ENCODE measurements at places on chromosomes 7 and 10. TPM values are rescaled to one million over a fixed set of nuclear protein-coding genes. Genes with fewer than 3 reads are reported as not detected.

GRCh38 chr7:6571160-6571779 lies 6.0 kb upstream of the ZDHHC4 start:
- no peaks in the 10 kb centered on the region for H3K36me3 ChIP-seq
- no peak for DNase-seq
- no peaks in the 10 kb centered on the region for H3K4me1 ChIP-seq
- no peaks in the 10 kb centered on the region for H3K27me3 ChIP-seq

GRCh38 chr7:120303105-120303504 lies 30.1 kb downstream of the KCND2 start:
- H3K4me1 ChIP-seq: no peaks in the 10 kb centered on the region
- no peak overlapping the region for H3K27ac ChIP-seq
- no peak overlapping the region for H3K4me3 ChIP-seq
- H3K36me3 ChIP-seq: no peaks in the 10 kb centered on the region

DNA sequence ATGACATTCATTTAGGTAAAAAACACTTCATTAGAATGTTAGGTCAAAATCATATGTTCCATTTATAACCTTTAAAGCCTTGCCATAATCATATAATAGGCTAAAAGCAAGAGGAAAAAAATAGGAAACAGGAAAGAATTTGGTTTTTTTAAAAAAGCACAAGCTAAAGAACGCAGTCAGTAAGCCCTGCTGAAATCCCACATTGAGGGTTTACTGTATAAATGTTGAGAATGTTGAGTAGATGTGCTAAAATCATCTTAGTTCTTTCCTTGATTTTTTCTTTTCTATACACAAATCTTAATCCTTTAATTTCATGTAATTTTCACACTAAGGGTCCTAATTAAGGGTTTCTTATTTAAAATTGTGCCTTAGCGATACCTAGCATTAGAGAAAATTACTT lies 133.0 kb downstream of the TSPAN12 start:
- no peaks in the 10 kb centered on the region for H3K27me3 ChIP-seq
- H3K4me3 ChIP-seq: no peak overlapping the region
- no peak overlapping the region for H3K27ac ChIP-seq

- no peaks in the 10 kb centered on the region for H3K27me3 ChIP-seq
- DNase-seq: no peak
- H3K4me1 ChIP-seq: peaks cover 27% of the 10 kb centered on the region
- peak overlapping the region; percentile 79 for H3K27ac ChIP-seq
- no peak overlapping the region for H3K4me3 ChIP-seq
Observed at GRCh38 chr10:660413-660969, 29.0 kb downstream of the DIP2C start.

Gene ZNF33B
- total RNA-seq: 6.7 TPM

GRCh38 chr7:1348096-1348822 lies 111.0 kb downstream of the MICALL2 start:
- H3K36me3 ChIP-seq: no peaks in the 10 kb centered on the region
- peaks cover 5% of the 10 kb centered on the region for H3K27me3 ChIP-seq
- DNase-seq: no peak
- H3K4me1 ChIP-seq: no peaks in the 10 kb centered on the region
- no peak overlapping the region for H3K27ac ChIP-seq

Gene PTN
- total RNA-seq: 11.1 TPM

DNA sequence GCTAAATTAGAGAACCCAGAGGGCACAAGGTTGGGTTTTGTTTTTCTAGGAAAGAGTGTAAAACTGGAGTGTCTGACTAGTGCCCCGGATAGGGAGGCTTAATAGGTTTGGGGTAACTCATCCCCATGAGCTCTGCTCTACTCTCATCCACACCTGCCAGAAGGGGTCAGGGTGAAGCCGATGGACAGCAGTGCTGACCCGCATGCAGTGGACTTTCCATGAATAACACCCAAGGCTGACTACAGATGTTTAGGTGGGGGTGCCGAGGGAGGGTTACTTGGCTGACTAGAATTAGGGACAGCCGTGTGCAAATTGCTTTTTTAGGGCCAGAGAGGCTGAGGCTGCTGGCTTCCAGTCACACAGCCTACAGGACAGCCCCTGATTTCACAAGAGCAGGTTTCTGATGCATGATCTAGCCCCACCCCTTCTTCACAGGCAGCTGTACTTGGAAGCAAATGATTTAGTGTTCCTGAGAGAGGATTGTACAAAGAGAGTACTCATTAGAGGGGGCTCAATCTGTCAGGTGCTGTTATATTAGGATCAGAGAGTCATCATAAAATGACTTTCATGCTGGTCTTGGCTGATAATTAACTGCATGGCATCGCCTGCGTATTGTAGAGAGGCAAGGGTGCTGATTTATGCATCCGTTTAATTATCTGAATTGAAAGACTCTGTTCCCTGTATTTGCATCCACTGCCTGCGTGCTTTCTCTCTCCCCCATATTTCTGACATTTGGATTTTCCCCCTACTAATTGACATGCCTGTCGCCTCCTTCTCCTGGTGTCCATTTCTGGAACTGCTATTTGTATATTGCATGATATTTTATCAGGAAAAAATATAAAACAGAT lies 9.5 kb downstream of the INHBA start:
- H3K4me3 ChIP-seq: no peak overlapping the region
- peaks cover 78% of the 10 kb centered on the region for H3K36me3 ChIP-seq
- H3K4me1 ChIP-seq: peaks cover 39% of the 10 kb centered on the region
- no peak for DNase-seq

Gene TEX36
- total RNA-seq: not detected

DNA sequence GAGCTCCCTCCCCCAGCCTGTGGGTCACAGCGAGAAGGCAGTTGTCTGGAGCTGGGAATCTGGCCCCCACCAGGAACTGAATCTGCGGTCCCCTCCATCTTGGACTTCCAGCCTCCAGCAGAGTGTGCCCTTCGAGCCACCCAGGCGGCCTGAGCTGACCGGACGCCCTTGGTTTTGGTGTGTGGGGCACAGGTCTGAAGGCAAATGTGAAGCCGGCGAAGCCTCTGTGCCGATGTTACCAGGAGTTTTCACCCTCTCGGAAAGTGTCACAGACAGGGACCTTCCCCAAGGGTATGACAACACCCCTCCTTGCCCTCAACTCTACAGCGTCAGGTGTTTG lies 109.1 kb downstream of the DNAJB6 start:
- H3K27me3 ChIP-seq: no peaks in the 10 kb centered on the region
- H3K36me3 ChIP-seq: no peaks in the 10 kb centered on the region
- no peak overlapping the region for H3K27ac ChIP-seq
- no peak overlapping the region for H3K4me3 ChIP-seq
- DNase-seq: no peak

Gene CTTNBP2
- total RNA-seq: 4.9 TPM

Gene EIF4EBP2
- total RNA-seq: 74.0 TPM

GRCh38 chr10:95560278-95561176 lies 644 bp downstream of the SORBS1 start:
- peaks cover 3% of the 10 kb centered on the region for H3K4me1 ChIP-seq
- DNase-seq: peak; percentile 47
- H3K4me3 ChIP-seq: peak overlapping the region; percentile 86
- H3K27ac ChIP-seq: peak overlapping the region; percentile 26
- H3K27me3 ChIP-seq: peaks cover 12% of the 10 kb centered on the region
- no peaks in the 10 kb centered on the region for H3K36me3 ChIP-seq

GRCh38 chr10:59513558-59513957 lies 151.2 kb upstream of the FAM13C start:
- peak; percentile 75 for DNase-seq
- H3K4me3 ChIP-seq: no peak overlapping the region
- H3K4me1 ChIP-seq: no peaks in the 10 kb centered on the region

Gene DRGX
- total RNA-seq: not detected
